H7 (cell line): ENCODE measurements at places on chromosomes 2 and 18. TPM values are rescaled to one million over a fixed set of nuclear protein-coding genes. Genes with fewer than 3 reads are reported as not detected.

Gene POTEE
- total RNA-seq: 0.28 and 0.70 TPM in 2 replicates

Gene WDFY1
- 88.8 and 118 TPM in 2 replicates for total RNA-seq

Gene OR6B3
- total RNA-seq: not detected in 2 replicates

Gene KIAA2012
- total RNA-seq: not detected in 2 replicates

Gene STK39
- 20.8 and 27.9 TPM in 2 replicates for total RNA-seq

Gene GDF7
- 1.4 TPM in 2 replicates for total RNA-seq

Gene CFAP53
- total RNA-seq: 0.33 TPM in 1 of 2 replicates, not detected in the other

Gene NEU2
- total RNA-seq: not detected in 2 replicates

Gene ONECUT2
- 0.62 and 0.89 TPM in 2 replicates for total RNA-seq

Gene CCDC68
- total RNA-seq: 0.10 TPM in 1 of 2 replicates, not detected in the other

Gene UGT1A8
- total RNA-seq: 0.22 TPM in 1 of 2 replicates, not detected in the other

Gene ASPRV1
- total RNA-seq: 0.70 and 0.90 TPM in 2 replicates

Gene TMEFF2
- 0.17 and 0.26 TPM in 2 replicates for total RNA-seq

Gene PLCD4
- total RNA-seq: not detected in 2 replicates

Gene POTEC
- not detected in 2 replicates for total RNA-seq

Gene PDE1A
- 0.10 TPM in 1 of 2 replicates, not detected in the other for total RNA-seq

Gene DYNAP
- total RNA-seq: not detected in 2 replicates

Gene CD207
- not detected in 2 replicates for total RNA-seq

Gene OSR1
- total RNA-seq: 0.44 TPM in 1 of 2 replicates, not detected in the other

Gene SPOPL
- 5.1 and 7.8 TPM in 2 replicates for total RNA-seq

Gene AFG3L2
- total RNA-seq: 108 and 132 TPM in 2 replicates

Gene CXCR1
- not detected in 2 replicates for total RNA-seq

Gene PTH2R
- 0.03 and 0.15 TPM in 2 replicates for total RNA-seq

Gene SERPINB3
- total RNA-seq: not detected in 2 replicates

Gene FAHD2A
- 37.1 and 49.3 TPM in 2 replicates for total RNA-seq

Gene EMILIN2
- total RNA-seq: 15.2 and 20.6 TPM in 2 replicates
